HepG2 (cell line): ENCODE measurements at places on chromosomes 5 and 9. TPM values are rescaled to one million over a fixed set of nuclear protein-coding genes. Genes with fewer than 3 reads are reported as not detected.

Gene MYOT
- not detected in 2 replicates for total RNA-seq

Gene ADGRD2
- not detected in 2 replicates for total RNA-seq

Gene PCDHB10
- not detected in 2 replicates for total RNA-seq

Gene SPATA31E1
- not detected in 2 replicates for total RNA-seq

Gene PDZD2
- total RNA-seq, result not detected in 2 replicates

Gene PTGDS
- total RNA-seq, result 0.33 TPM in 1 of 2 replicates, not detected in the other

Gene RELL2
- total RNA-seq, result 5.2 and 8.3 TPM in 2 replicates

Gene MCTP1
- 0.15 TPM in 1 of 2 replicates, not detected in the other for total RNA-seq

Gene PCDHGA11
- 0.24 TPM in 1 of 2 replicates, not detected in the other for total RNA-seq

Gene CARTPT
- total RNA-seq, result not detected in 2 replicates

Gene CXCL14
- not detected in 2 replicates for total RNA-seq

Gene SNX24
- 23.7 and 29.2 TPM in 2 replicates for total RNA-seq

Gene CTNND2
- total RNA-seq, result not detected in 2 replicates

Gene TLX3
- total RNA-seq, result not detected in 2 replicates

Gene FBLL1
- total RNA-seq, result 0.18 and 0.29 TPM in 2 replicates

Gene RMRP
- 1,047 and 4,025 TPM in 2 replicates for total RNA-seq

Gene NOP16
- 48.4 and 58.4 TPM in 2 replicates for total RNA-seq

Gene TPD52L3
- not detected in 2 replicates for total RNA-seq

Gene CCDC183
- total RNA-seq, result 3.0 and 5.0 TPM in 2 replicates

Gene FOXI1
- total RNA-seq, result not detected in 2 replicates

Gene CTSL
- total RNA-seq, result 40.0 and 78.1 TPM in 2 replicates

Gene MSX2
- not detected in 2 replicates for total RNA-seq

Gene BTNL8
- not detected in 2 replicates for total RNA-seq

Gene GPR151
- total RNA-seq, result not detected in 2 replicates

Gene NMUR2
- total RNA-seq, result not detected in 2 replicates

Gene RETREG1
- total RNA-seq, result not detected in 2 replicates

Gene KIF4B
- total RNA-seq, result 0.04 and 0.11 TPM in 2 replicates

Gene SHOC1
- total RNA-seq, result not detected in 2 replicates

Gene CD14
- total RNA-seq, result 0.70 and 1.7 TPM in 2 replicates

Gene CNOT6
- total RNA-seq, result 8.8 and 20.9 TPM in 2 replicates

Gene ACTBL2
- not detected in 2 replicates for total RNA-seq
